ENCODE measurements at places on chromosomes 5 and 9. TPM values are rescaled to one million over a fixed set of nuclear protein-coding genes. Genes with fewer than 3 reads are reported as not detected.

GRCh38 chr9:93967020-93967803 lies 12.1 kb upstream of the BARX1 start:
- no peak for DNase-seq

GRCh38 chr9:81512641-81513040 lies 176.7 kb downstream of the TLE1 start:
- no peak for DNase-seq

DNA sequence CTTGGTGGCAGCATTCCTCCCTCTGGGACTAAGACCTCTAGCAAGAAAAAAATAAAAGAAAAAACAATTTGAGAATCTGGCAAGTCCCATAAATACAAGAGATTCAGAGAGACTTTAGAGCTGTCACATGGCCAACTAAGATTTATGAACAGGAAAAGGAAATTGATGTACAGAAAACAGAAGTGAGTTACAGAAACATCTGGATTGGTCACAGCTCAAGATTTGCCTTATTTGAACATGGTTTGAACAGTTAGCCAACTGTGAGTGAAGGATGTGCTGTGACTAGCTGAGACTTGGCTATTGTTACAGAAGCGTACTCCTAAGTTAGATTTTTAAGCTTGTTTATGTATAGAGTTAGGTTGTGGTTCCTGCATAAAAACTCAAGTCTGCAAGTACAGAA lies 340.2 kb downstream of the SLCO4C1 start:
- DNase-seq, result no peak

GRCh38 chr5:168073311-168073710 lies 218.1 kb upstream of the WWC1 start:
- no peak for DNase-seq

DNA sequence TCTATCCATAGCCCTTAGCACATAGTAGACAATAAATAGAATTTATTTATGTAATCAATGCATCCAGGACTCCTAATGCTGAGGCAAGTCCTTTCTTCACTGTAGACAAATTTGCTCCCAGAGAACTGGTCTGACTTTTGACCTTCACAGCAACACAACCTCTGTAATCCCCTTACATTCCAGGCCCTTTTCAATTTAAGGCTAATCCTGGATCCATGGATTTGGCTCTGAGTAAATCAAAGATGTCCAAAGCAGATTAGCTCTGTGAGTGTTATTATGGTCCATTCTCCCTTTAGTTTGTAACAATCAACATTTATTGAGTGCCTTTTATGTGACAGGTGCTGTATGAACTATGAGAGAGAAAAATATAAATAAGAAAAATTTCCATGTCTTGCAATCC lies 27.4 kb upstream of the TMC1 start:
- DNase-seq, result no peak

- no peak for DNase-seq
These were observed 155.0 kb downstream of the PBX3 start for GRCh38 chr9:125902214-125902613.

Gene AMBP
- not detected for total RNA-seq

GRCh38 chr5:150139334-150139733 lies 16.3 kb downstream of the PDGFRB start:
- no peak for DNase-seq

Gene IL9
- 2.6 TPM for total RNA-seq

- no peak for DNase-seq
These were observed at the start of gene GABRA6 for GRCh38 chr5:161685461-161685860. Gene GABRA6 (plus strand): TSS chr5:161685721. CDS start chr5:161685990, 269 bp downstream.
